ENCODE measurements at places on chromosomes 2 and 18.
A peak's percentile ranks its signal among the peaks of the same experiment; 100 is the strongest.

DNA sequence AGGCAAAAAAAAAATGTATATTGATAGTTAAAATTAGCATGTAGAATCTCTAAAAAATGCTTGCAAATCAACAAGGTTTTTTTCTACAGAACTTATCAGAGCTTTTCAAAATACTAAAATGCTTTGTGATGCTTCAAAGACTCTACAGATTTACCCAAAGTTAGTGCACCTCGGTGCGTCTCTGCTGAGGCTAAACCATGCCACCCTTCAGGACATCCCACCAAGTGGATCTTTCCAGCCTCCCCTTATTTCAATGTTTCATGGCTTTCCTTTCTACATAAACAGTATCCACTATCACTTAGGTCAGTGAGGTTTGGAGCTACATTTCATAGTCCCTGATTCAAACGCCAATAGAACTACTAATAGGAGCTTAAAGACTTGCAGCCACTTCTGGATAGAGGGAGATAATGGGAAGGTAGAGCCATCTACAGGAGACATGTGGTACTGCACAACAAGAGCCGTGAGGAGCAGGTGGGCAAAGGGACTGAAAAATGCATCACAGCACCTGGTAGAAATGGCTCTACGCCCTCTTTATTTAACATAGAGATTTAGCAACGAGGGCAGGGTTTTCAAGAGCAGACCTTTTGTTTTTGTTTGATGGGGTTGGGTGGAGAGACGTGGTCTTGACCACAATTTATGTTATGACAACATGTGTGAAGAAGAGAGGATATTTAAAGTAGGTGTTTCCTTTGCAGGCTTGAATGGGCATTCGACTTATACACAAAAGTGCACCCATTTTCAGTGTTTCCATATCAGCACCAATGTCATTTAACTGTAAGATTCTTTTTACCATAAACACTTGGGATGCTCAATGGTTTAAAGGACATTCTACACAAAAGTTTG, 56.1 kb upstream of the SLC35G4 start:
- DNase-seq = peak; percentile 22

DNA sequence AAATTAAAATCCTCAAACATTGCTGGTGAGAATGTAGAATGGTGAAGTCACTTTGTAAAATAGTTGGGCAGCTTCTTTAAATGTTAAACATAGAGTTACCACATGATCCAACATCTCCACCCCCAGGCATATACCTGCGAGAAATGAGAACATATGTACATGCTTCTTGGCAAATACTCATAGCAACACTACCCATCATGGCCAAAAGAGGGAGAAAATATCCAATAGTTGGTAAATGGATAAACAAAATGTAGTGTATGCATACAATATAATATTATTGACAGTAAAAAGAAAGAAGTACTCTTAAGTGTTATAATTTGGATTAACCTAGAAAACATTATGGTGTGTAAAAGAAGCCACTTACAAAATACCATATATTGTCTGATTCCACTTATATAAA, 185.9 kb downstream of the CDH7 start:
- no peak for DNase-seq

DNA sequence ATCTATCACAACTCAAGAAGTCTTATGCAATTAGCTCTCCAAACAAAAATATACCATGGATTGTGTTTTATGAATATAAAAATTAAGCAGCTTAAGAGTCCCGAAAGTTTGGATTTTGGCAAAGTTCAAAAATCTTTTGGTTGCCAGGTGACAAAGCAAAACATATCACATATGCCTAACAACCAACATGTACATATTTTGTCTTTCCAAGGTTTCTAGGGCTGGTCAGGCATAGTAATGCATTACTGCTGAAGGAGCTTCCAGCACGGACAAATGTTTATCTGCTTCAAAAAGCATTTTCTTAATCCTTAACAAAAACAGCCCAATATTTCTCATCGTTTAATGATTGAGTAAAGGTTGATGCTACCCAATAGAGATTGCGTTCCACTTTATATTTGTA, 1327.1 kb upstream of the ZEB2 start:
- no peak for DNase-seq

- no peak for DNase-seq
Observed at GRCh38 chr18:24968238-24968775, 383.7 kb downstream of the ZNF521 start.

- DNase-seq = no peak
Observed at GRCh38 chr2:26001743-26002351, 19.6 kb upstream of the KIF3C start.

DNA sequence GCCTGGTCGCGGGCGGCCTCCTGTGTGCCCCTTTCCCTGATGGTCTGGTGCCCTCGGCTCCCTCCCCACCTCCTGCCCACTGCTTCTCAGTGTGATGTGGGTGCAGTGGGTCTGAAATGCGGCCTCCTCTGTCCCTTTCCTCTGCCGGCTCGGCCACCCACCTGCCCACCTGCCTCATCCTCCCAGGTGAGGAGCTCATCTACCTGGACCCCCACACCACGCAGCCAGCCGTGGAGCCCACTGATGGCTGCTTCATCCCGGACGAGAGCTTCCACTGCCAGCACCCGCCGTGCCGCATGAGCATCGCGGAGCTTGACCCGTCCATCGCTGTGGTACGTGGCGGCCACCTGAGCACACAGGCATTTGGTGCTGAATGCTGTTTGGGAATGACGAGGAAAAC, 18.3 kb downstream of the DTYMK start:
- DNase-seq = no peak

DNA sequence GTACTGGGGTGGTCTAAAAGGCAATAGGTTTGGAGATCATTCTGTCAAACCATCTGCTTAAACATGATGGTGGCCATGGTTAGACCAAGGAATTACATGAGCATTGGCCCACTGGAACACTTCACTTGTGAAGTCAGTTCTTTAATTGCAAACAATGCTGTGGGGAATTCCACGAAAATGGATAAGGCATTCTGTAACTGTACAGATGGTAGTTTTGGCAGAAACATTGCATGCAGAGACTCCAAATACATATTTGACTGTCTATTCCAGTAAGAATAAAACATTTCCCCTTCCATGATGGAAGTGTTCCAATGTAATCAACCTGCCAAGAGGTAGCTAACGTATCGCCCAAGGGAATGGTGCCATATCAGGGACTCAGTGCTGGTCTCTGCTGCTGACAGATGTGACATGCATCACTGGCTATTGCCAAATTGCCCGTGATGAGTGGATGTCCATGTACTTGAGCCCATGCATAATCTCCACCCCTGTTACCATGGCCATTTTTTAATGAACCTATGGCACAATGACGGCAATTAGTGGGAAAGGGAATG, 417.9 kb downstream of the CDH7 start:
- no peak for DNase-seq

DNA sequence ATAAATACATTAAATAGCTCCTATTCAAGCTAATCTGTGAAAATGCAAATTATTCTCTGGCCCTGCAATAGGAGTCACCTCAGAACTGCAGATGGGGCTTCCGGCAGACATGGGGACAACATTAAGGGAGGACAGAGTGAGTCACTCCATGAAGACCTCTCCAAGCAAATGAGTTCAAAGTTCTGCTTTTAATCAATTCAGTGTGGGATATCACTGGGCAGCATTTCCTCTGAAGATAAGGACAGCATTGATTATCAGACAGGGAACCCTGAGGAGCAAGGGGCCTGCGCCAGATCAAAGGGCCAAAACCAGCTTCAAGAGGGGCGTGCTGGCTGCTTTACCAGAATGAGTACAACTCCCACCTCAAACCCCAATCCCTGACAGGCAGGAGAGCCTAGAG, 356.9 kb upstream of the KLHL29 start:
- no peak for DNase-seq

DNA sequence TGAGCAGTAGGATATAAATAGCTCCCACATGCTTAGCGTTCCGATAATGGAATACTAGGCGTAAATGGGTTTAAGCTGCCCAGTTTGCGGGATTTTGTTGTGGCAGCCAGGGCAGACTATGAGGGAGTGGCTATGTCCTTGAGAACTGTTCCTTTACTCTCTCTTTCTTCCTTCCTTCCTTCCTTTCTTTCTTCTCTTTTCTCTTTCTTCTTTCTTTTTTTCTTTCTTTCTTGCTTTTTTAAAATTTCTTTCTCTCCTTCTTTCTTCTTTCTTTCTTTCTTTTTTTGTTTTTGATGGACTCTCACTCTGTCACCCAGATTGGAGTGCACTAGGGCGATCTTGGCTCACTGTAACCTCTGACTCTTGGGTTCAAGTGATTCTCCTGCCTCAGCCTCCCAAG, 9.1 kb upstream of the PRELID3A start:
- DNase-seq = no peak

- no peak for DNase-seq
Observed at GRCh38 chr2:138433995-138434951, 67.3 kb upstream of the SPOPL start.

GRCh38 chr2:9838391-9838790, 4.9 kb upstream of the TAF1B start:
- no peak for DNase-seq

- DNase-seq = no peak
Observed at GRCh38 chr2:216294305-216294704, 78.0 kb downstream of the MARCHF4 start.

DNA sequence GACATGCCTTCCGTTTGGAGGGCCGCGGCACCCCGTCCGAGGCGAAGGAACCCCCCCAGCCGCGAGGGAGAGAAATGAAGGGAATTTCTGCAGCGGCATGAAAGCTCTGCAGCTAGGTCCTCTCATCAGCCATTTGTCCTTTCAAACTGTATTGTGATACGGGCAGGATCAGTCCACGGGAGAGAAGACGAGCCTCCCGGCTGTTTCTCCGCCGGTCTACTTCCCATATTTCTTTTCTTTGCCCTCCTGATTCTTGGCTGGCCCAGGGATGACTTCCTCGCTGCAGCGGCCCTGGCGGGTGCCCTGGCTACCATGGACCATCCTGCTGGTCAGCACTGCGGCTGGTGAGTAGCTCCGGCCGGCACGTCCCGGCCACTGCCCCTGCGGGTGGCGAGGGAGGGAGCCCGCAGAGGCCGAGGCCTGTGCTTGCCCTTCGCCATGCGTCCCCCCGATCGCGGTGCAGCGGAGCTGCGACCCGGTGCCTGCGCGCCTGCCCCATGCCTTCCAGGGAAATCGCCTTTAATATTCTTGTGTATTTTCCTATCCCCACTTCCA, 1.2 kb downstream of the BMPR2 start:
- DNase-seq = no peak

- no peak for DNase-seq
Observed at GRCh38 chr2:85702172-85702571, 8.0 kb downstream of the GNLY start.

DNA sequence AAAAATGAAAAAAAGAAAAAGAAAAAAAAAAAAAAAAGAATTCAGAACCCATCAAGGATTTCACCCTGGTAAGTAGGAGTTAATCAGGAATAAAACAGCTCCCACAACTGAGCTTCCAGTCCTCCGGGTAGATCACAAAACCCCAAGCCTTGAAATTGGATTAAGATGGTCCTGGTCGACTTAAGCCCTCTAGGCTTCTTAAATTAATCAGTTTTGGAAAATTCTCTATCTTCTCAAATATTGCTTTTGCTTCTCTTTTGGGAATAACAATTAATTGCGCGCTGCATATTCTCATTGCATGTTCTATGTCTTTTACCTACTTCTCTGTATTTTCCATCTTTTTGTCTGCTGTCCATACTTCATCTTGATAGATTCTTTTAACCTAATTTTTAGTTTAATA, 348.0 kb upstream of the MEX3C start:
- no peak for DNase-seq

DNA sequence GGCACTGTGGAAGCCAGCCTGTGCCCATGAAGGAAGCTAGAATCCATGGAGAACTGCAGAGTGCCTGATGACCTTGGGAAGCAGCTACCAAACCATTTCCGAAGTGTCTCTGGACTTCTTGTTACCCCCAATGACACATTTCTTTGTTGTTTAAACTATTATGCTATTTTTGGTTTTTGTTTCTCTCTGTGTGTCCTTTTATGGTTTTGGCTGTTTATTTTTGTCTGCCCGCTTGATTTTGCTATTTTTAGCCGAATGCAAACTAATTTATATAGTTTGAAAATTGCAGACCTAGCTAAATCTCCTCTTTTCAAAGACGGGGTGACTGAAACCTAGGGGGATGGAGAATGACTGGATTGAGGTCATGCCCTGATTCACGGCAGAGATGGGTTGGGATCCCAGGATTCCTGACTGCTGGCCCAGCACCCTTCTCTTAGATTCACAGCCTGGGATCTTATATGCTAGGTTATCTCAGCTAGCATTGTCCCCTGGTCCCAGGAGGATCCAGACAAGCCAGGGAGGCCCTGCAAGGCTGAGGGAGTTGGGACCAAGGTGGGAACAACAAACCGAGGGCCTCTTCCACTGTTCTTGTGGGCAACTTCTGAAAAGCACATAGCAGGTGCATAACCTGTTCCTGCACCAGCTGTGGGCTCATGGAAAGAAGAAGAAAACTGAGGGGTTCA, 116.3 kb upstream of the HAAO start:
- DNase-seq = no peak

GRCh38 chr18:75491361-75491760, 63.9 kb upstream of the SMIM21 start:
- no peak for DNase-seq

DNA sequence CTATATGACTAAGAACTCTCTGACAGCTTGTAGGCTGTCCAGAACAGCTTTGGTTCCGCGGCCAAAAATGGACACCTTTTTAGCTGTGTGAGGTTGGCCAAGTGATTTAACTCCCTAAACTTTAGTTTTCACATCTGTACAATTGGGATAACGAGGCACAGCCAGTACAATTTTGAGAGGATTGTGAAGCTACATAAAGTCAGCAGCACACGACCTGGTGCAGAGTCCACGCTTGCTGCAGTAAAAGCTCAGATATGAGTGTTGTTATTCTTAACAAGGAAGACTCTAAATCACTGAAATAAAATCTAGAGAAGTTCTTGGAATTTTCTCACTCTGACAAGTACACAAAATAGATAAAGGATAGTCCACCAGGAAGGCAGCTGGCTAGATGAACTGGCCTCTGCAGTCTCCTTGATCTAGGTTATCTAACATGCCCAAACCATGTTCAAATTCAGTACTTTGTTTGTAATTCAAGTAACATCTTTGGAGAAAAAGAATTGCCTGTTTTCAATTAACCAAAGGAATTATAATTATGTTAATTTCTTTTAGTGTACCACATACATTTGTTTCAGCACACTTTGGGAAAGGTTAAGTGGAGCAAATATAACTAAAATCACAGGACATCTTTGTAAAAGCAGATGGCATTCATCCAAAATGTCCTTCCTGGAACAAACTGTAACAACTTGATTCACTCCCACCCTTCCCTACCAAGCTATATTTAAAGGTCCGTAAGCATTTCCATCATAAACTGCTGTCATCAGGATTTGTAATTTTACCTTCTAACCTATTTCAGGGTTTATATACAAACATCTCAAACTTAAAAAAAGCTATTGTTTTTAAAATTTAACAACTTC, 201.7 kb upstream of the STK17B start:
- no peak for DNase-seq

DNA sequence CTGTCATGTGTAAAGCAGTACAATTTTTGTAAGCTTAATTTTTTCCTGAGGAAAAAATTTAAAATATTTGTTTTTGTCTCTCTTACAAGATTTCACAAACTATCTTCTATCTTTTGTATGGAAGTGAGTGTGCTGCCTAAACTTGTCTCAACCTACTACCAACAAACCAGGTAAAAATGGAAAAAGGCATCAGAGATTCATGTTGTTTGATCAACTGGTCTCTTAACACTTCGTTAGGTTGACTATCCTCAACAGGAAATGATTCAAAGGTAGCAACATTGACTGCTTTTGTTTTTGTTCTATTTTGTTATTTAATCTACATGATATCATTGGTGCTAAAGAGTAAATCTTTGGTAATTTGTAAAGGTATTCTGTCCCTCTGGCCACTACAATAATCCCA, 47.7 kb upstream of the RND3 start:
- DNase-seq = no peak

- DNase-seq = no peak
Observed at GRCh38 chr2:233456934-233457333, 102.6 kb downstream of the DGKD start.

- DNase-seq = no peak
Observed at GRCh38 chr18:76232779-76233178, 262.3 kb downstream of the ZNF516 start.

Data from stimulated activated CD8-positive, alpha-beta memory T cell treated with anti-CD3 and anti-CD28 coated beads, Interleukin-12 subunit alpha, Interleukin-12 subunit beta, amount 100 ng/mL, for 1 hour (primary cell).